NCI-H524 (cell line): ENCODE measurements at places on chromosomes 3 and 15.

- DNase-seq, result no peak
Observed at GRCh38 chr15:65923264-65923663, 54.0 kb downstream of the RAB11A start.

GRCh38 chr3:25834346-25834745, 44.5 kb downstream of the OXSM start:
- no peak for DNase-seq

GRCh38 chr15:39887832-39888231, 32.2 kb downstream of the GPR176 start:
- DNase-seq, result no peak

GRCh38 chr3:171219258-171219657, 192.7 kb upstream of the SLC2A2 start:
- DNase-seq, result no peak

DNA sequence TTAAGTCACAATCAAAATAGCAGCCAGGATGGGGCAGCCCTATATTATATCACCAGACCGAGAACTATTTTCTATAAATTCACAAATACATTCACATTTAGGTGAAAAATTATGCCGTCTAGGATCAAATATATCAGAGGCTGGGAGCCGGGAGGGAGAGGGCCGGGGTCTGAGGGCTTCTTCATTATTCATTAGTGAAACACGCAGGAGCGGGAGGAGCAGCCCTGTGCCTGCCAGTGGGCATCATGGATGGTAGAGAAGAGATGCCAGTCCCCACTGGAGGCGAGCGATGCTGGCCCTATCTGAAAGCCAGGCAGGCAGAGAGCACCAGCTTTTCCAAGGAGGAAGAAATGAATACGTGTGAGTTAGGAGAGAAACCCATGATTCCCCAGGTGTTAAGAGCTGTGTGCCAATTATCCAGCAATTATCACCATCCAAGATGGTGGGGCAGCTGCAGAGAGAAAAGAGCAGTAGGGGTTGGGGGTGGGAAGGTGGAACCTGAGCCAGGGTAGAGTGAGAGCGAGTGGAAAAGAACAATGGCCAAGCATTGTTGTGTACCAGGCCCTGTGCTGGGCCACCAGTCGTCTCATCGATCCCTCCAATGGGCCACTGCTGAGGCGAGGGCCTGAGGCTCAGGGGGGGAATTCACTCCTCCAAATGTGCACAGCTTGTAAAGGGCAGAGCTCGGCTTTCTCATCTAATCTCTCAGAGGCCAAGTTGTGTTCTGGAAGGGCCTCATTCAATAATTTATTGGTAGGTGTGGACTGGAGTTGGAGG, 261.3 kb upstream of the TLE3 start:
- DNase-seq, result no peak
